LNCaP clone FGC (cell line): ENCODE measurements at places on chromosomes 1 and 21.

DNA sequence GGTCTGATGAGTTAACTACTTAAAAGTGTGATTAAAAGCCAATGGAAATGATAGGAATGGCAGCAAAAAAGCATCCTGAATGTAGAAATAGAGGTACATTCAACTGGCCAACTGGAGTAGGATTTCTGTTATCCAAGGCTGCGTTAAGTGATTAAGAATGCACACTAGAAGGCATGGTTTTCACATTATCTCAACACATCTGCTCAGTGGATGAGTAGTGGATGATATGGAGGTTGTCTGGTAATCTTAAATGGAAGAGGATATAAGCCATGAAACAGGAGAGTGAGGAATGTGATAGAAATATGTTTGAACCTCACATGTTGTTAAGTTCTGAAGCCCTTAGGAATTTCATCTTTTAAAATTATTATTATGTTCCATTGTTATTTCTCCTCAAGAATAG is 839.9 kb downstream of the USP25 start:
- DNase-seq: no peak

GRCh38 chr1:33532250-33532649 is 59.8 kb downstream of the ZSCAN20 start:
- no peak for DNase-seq

GRCh38 chr1:31483012-31483946 is 70.3 kb downstream of the SERINC2 start:
- DNase-seq: no peak

- DNase-seq: peak; percentile 25
Measured at GRCh38 chr1:181479137-181479745, 4.1 kb upstream of the CACNA1E start.

DNA sequence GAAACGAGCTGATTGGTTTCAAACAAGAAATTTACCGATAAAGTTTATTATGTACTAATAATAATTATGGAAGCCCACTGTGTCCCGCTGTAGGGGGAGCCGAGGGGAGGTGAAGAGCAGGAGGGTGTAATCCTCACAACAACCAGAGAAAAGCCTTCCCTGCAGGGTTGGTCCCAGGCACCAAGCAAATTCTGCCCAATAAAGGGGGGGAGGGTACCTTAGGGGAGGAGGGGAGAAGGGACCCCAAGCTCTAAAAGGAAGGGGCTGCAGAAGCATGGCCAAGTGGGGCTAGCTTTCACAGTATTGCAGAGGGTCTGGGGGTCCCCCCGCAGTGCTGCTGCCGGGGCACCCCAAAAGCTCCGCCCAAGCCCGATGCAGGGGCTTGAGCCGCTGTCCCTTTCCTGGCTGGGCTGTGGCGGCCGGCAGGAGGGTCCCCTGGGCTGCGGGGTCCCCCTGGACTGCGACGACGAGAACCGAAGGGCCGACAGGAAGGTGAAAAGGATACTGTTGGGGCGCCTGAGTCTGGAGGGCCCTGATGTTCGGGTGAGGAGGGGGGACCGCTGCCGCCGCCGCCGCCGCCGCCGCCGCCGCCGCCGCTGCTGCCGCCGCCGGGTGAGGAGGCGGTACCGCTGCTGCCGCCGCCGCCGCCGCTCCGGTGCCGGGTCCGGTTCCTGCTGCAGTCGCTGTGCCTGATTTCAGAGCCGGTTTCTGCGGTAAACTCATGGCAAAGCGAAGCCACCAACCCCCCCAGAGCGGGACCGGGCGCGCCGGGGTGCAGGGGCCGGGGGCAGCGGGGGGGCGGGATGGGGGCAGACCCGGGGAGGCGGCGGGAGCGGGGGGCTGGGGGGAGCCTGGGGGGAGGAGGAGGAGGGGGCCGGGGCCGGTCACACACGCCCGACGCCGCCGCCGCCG is 771 bp downstream of the EIF4G3 start:
- no peak for DNase-seq

- no peak for DNase-seq
Measured at GRCh38 chr1:169796274-169796810, 1.6 kb upstream of the METTL18 start.

DNA sequence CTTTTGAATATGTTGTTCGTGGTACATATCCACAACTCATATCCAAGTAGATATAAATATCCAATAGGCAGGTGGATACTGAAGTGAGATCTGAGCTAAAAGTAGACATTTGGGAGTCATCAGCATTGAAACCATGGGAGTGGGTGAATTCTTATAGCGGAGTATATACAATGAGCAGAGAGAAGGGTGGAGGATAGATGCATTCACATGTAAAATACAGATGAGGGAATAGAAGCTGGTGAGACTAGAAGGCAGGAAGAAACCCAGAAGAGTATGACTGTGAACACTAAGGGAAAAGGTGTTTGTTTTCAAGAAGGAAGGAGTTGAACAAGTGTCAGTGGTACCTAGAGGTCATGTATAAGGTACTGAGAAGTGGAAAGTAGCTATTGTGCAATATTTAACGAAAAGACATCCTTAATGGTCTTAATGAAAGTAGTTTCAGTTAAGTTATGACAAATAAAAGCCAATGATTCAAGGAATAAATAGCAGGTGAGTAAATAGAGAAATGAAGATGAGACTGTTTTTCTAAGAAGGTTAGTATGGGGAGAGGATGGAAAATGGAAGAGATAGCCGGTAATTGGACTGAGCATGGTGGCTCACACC is 181.6 kb upstream of the CACYBP start:
- DNase-seq: no peak

DNA sequence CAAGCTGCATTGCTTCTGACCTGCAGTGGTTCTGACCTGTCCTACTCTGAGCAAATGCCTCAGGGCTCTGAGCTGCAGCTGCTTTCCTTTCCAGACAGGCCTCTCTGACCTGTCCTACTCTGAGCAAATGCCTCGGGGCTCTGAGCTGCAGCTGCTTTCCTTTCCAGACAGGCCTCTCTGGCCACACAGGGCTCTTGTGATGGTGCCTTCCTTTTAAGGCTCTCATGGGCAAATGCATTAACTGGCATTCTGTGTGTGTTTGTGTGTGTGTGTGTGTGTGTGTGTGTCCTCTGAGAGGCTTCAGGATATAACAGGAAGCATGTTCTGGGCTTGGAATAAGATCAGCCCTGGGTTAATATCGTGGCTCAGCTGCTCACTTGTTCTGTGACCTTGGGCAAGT is 131.3 kb downstream of the NTPCR start:
- no peak for DNase-seq

DNA sequence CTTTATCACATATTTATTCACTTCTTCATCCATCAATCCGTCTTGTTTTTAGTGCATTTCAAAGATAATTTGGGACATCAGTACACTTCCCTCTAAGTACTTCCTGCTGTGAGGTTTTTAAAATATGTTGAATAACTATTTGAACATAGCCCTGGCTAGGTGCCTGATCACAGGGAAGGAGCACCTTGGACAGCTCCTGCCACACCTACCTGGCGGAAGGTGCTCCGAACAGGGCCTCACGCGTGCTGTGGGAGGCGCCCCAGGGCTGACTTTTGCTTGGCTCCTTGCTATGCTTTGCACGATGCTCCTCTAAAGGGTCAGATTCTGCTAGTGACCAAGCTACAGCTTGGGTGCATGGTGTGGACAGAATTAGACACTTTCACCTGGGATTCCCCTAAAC is 4.9 kb upstream of the ATXN7L2 start:
- DNase-seq: peak; percentile 50

- DNase-seq: no peak
Measured at GRCh38 chr1:29364101-29364678, 127.9 kb downstream of the PTPRU start.

DNA sequence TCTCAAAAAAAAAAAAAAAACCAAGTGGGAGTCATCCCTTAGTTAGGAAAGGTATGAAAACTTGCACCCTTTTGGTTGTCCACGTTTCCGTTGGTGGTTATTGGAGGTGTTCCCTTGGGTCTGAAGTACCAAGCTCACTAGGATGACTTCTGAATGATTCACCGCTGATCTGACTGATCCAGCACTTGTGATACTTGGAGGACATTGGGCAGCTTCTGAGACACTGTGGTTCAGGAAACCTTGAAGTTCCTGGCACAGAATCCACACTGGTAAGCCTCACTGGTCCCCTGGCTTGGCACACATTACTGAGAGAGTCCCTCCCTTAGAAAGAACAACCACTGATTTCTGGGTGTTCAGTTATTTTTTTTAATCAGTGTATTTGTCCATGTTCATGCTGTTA is 91.9 kb downstream of the RYR2 start:
- DNase-seq: no peak

DNA sequence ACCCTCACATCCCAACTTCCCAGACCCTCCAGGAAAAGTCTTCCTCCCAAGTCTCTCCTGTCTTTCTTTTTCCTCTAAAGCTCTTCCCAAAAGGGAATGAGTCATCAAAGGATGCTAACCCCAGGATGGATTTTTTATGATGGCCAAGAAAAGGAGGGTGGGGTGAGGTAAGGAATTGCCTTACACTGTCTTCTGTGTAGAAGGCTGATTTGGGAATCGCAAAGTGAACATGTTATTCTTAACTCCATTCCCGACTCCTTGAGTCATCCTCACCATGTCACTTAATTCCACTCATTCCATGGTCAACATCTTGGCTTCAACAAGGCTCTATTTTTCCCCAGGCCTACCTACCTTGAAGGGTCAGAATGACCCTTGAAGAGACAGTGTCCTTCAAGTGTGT is 44.0 kb downstream of the TBX15 start:
- no peak for DNase-seq

- DNase-seq: no peak
Measured at GRCh38 chr1:215018555-215018954, 64.0 kb upstream of the KCNK2 start.

GRCh38 chr1:6637770-6638169 is 13.1 kb downstream of the THAP3 start:
- DNase-seq: no peak

DNA sequence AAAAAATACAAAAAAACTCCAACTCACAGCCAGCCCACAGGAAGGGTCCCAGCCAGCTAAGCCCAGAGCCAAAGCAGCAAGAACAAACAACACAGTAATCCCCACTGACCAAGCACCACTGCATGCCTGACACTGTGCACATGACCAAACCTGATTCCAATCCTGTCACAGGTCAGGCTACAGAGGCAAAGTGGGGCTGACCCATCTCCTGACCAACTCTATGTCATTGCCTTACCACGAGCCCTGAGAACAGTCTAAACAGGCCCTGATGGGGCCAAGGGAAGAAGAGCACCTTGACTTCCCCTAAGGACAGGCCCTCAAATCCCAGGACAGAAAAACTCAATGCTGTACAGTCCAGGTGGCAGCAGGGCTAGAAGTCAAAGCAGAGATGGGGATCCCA is 2.4 kb downstream of the LSS start:
- no peak for DNase-seq

GRCh38 chr1:165686121-165686970 is 12.0 kb downstream of the ALDH9A1 start:
- no peak for DNase-seq

DNA sequence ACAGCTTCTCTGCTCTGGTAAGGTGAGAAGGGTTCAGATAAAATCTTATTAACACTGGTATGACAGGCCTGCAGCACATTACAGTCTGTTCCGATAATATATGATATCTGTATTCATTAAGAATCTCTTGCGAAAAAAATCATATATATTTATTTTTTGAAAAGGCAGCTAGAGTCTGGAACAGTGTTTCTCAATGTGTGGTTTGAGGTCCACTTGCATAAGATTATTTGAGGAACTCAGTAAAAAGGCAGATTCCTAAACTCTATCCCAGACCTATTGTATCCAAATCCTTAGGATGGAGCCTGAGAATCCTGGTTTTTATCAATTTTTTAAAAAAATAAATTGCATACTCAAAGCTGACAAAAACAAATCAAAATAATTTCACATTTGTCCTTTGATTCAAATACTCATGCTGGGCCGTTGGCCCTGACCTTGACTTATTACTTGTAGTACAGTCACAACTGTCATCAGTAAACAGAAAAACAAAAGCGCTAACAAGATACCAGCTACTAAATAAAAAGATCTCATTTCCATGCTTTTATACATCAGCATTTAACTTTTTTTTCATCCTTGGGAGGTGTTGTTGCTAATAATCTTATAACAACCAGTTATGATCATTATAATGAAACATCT is 60.6 kb downstream of the RGS2 start:
- no peak for DNase-seq

DNA sequence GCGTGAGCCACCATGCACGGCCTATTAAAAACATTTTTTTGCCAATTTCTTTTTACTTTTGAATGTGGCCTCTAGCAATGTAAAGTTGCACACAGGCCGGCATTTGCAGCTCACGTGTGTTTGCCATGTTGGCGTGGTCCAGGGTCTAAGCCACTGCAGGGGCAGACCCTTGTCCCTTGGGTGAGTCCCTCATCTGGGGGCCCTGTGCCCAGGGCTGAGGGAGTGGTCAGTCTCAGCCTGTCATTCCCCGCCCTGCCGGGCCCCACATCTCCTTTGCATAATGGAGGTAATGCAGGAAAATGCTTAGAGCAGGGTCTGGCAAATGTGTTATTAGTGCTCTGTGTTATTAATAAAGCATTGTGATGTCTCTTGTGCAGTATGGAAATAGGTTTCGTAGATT is 16.9 kb downstream of the AGPAT3 start:
- DNase-seq: no peak

DNA sequence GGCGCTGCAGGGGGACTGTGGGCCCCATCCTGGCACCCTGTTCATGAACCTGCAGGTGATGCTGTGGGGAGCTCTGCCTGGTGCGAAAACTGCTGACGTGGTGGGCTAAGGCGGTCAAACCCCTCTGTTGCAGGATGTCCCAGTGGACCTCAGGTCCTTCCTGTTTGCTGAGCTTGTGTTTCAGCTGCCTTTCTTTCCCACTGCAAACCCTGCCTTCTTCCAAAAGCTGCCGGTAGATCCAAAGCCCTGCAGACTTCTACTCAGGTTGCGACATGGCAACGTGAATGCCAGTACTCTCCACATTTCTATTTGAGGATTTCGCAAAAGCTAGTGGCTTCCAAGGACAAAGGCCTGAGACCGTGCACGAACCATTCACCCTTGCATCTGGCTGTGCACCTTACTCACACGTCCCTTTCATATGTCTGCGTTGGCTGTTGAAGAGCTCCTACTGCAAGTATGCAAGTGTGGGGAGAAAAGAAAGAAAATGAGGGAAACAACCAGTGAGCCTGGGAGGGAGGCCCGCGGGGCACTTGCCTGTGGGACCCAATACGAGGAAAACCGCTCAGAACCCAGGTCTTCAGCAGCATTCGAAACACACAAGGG is 6.2 kb upstream of the RRP1 start:
- DNase-seq: no peak

DNA sequence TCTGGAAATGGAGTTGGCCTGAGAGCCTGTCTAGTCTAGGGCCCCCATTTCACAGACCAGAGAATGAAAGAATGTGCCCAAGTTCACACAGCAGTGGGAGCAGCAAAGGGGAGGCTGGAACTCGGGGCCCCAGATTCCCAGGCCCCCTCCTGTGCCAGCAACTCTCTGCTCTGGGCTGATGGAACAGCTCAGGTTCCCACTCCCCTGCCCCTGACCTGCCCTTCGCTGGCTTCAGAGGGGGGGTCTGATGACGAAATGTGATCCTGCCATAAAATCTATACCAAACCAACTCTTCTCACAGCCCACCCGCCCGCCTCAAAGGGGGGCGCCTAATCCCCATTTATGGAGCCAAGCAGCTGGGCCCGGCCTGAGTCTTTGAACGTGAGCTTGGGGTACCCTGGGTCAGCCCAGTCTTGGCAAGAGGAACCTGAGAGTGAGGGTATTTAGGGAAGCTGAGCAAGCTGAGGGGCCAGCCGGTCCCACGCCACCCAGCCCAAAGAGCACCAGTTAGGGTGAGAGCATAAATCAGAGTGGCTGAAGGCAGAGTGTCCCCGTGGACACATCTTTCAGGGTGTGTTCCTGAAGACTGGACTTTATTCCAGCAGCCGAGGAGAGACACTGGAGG is 65.0 kb downstream of the FOXD2 start:
- no peak for DNase-seq

GRCh38 chr1:113669988-113670387 is 89.3 kb downstream of the PHTF1 start:
- DNase-seq: no peak

GRCh38 chr1:69743146-69743545 is 175.4 kb downstream of the LRRC7 start:
- DNase-seq: no peak
